Nephron progenitor cell (in vitro differentiated cells): ENCODE measurements at places on chromosomes 11 and 22.

DNA sequence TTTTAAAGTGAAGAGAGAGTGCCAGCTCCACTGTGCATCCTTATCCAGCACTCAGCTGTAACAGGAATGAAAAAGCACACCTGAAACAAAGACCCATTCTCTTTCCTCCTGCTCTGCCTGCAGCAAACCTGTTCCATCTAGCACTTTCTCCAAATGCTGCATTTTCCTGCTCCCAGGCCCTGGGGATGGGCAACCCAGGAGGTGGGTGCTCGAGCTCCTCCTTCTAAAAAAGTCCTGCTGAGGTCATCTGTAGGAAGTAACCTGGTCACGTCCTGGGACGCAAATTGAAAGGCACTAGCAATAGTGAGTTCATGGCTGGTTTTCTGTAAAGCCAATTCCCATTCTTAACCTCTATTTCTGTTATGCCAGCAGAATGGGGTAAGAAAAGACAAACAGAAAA is 173.7 kb downstream of the MAML2 start:
- no peak for DNase-seq

DNA sequence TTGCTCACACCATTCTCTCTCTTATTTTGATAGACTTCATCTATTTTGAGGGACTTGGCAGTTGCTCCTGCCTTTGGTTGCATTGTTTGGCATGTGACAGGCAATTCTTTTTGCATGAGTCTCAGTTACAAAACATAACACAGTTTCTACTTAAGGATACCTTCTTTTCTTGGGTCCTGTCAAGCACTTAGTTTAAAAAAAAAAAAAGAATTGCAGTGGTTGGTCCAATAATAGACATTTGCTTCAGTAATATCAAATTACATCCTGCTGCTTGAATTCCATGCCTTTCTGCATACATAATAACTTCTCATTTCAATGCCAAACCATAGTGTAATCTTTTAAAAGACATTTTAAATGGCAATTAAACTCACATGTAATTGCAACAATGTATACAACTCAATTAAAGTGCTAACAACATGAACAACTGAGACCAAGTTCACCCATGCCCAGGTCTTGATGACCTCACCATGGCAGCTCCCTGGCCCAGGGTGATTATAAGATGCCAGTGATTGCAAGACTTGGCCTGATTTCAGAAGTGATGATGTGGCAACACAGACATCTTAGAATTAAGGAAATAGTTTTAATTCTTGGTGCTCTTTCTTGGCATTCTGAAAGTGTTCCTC is 32.2 kb upstream of the PLET1 start:
- DNase-seq = no peak

GRCh38 chr11:44324749-44325525 is 15.0 kb upstream of the ALX4 start:
- DNase-seq = no peak

DNA sequence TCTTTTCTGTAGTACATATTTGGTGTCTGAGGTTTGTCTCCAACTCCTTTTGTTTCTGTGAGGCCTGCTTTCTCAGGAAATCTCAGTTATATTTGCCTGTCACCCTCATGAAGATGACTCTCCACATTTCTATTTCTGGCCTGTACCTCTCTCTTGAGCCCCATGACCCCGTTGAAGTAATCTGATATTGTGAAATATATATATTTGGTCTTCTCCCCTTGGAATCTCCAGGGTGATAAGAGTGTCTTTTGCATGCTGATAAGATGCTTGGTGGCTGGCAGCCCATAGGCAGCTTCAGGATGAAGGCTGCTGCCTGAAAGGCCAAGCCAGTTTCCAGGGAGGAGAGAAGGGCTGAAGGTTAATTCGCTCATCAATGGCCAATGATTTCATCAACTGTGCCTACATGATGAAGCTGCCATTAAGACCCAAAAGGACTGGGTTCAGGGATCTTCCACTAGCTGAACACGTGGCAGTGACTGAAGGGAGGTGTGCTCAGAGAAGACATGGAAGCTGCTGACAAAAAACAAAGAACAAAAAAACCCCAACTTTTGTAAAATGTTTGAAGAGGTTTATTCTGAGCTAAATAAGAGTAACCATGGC is 67.4 kb downstream of the MICAL2 start:
- no peak for DNase-seq

DNA sequence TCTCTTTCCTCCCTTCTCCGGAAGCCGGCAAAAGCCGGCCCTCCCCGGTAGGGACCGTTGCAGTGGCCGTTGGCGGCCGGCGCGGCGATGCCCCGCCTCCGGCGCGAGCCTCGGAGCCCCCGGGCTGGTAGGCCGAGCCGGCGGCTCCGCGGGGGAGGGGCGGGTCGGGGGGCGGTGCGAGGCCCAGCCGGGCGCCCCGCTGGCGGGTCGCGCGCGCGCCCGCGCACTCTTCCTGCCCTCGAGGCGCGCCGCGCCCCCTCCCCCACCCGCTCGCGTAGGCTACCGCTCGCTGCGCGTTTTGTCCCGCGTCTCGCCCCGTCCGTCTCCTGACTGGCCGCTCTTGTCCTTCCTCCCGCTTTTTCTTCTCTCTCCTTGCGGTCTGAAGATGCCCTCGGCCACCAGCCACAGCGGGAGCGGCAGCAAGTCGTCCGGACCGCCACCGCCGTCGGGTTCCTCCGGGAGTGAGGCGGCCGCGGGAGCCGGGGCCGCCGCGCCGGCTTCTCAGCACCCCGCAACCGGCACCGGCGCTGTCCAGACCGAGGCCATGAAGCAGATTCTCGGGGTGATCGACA is 591 bp downstream of the CAPRIN1 start:
- peak; percentile 94 for DNase-seq

GRCh38 chr11:110242746-110243145 is 53.7 kb downstream of the RDX start:
- DNase-seq = no peak

GRCh38 chr22:25390297-25391240 is 171.1 kb downstream of the CRYBB2 start:
- no peak for DNase-seq

DNA sequence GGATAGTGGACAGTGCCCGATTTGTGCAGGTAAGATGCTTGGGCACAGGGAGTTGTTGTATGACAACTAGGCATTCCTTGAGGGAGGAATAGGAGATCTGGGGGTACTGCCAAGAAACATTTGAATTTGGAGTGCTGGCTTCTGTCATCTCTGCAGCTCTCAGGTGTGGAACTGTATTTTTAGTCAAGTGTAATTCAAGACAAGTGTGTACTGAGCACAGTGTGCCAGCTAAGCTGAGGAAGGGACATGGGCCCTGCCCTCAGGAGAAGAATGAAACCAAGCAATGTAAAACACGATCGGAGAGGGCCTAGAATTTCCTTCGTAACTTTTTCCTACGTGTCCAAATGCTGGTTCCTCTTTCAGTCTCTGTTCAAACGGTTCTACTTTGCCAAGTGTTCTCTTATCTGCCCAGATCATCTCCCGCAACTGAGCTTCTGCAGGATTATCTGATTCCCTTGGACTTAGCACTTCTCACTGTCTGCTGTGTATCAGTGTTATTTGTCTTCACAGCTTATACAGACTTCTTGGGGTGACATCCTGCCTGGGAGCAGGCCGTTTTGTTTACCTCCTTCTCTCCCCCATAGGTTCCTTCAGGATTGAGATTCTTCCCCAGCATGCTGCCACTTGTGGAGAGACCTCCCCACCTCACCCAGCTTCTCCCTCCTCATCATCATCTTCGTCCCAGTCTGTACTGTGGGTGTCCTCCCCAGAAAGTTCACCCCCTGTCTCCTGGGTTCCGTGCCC is 27.6 kb downstream of the ART5 start:
- no peak for DNase-seq

DNA sequence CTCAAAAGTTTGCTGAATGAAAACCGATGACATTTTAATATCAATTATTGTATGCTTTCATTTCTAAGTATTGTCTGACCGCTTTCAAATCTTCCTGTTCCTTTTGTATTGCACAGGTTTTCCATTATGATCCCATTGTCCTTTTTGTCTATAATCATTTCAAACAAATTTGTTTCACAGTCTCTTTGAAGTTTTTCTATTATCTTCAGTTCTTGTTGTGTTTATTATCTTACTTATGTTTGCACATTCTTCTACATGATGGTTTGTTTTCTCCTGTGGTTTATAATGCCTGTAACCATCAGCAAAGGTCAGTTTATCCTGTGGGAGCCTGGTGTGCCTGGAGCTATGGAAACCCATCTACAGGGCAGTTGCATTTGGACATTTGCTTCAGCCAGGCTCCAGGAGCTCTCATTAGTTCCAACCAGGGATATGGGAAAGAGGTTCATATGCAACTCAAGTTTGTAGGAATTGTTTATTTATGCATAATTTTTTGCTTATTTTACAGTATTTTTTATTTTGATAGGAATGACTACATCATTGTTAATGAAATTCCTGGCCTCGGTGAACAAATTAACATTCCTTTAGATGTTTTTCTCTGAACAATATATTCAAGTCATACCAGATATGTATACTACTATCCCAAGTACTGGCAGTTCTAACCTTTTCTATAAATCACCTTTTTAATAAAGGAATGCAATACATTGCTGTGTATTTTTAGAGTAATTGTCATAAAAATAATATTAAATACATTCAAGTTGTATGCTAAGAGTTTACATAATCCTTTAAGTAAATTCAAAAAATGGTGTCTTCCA is 179.2 kb downstream of the SBF2 start:
- DNase-seq = no peak

DNA sequence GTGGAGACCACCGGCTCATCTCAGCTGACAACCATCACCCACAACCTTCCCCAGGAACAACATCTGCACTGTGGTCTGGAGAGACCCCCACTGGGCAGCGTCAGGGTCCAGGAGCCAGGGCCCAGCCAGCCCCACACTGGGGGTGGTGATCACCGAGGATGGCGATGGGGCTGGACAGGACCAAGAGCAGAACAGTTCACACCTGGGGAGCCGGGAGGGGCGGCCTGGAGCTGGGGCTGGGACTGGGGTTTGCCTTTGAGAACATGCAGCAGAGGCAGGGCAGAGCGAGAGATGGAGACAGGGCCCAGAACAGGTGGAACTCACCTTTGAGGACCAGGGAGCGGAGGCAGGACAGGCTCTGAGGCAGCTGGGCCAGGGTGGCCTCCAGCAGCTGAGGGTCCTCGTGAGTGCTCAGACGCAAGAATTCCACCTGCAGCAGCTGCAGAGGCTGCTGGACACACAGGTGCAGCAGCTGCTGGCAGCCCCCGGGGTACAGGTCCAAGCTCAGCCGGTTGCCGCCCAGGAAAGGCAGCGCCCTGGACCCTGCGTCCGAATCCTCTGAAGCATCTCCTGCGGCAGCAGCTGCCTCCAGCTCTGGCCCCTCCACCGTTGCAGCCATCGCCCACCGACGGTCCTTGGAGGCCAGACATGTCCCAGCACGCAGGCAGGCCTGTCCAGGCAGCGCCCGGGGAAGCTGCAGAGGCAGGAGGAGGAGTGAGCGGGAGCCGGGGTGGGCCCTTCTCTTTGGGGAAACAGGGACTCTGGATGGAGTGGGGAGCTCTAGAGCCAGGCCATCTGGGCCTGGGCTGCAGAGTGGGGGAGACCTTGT is 1.0 kb downstream of the PIDD1 start:
- peak; percentile 45 for DNase-seq

DNA sequence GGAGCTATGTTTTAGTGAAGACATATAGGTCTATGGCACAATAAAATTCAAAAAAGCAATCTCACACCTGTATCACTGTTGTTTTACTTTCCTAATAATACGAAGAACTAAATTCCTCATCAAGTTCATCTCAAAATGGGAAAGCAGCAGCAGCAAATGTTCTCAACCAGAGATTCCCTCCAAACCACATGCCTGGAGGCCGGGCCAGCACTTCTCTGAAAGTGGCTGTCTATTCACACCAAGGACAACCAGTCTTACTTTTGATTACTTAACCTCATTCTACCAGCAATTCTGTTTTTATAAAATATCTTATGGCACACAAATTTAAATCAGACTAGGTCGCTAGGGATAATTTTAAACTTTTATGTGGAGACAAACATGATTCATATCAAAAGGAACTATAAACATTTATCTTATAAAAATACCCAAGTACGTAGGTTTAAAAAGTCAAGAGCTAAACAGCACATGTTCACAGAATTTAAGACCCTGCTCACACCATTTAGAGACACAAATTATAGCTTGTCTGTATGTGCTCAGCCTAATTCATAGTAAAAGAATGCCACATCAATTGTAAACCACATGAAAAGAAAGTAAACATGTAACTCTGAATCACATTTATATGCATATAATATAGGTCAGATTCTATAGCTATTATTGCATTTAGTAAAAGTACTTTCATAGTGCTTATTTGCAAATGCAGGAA is 46.1 kb downstream of the RRAS2 start:
- no peak for DNase-seq

DNA sequence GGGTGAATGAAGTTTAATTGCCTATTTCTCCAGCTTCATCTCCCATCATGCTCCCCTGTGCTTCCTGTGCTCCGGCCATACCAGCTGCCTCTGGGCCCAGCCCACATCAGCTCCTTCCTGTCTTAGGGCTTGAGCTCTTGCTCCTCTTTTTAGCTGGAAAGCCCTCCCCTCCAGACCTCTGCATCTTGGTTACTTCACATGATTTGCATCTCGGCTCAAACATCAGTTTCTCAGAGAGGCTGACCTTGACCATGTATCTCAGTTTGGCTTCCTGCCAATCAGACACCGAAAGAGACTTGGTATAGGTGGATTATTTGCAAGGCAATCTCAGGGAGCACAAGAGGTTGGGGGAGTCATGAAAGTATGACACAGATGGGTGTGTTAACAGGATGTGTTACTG is 73.2 kb upstream of the TIMP3 start:
- DNase-seq = no peak

- DNase-seq = no peak
Measured at GRCh38 chr11:11519184-11519583, 102.6 kb downstream of the GALNT18 start.

- DNase-seq = no peak
Measured at GRCh38 chr22:48888466-48889208, 939.0 kb downstream of the BRD1 start.

DNA sequence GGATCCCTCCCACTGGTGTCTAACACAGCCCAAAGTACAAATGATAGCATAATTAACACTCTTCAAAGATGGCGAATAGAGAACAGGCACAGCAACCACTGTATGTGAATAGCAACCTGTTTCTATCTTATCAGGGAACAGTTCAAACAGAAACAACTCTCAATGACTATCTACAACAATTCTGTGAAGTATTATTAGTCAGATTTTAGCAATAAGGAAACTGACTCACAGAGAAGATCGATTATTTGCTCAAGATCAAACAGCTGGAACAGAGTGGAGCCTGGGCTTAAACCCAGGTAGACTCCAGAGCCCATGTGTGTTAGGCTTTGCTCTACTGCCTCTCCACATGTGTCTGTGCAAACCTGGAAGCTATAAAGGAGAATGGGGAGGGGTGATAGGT is 88.7 kb downstream of the C11orf58 start:
- DNase-seq = no peak
